ENCODE measurements at places on chromosomes 1 and 21.

DNA sequence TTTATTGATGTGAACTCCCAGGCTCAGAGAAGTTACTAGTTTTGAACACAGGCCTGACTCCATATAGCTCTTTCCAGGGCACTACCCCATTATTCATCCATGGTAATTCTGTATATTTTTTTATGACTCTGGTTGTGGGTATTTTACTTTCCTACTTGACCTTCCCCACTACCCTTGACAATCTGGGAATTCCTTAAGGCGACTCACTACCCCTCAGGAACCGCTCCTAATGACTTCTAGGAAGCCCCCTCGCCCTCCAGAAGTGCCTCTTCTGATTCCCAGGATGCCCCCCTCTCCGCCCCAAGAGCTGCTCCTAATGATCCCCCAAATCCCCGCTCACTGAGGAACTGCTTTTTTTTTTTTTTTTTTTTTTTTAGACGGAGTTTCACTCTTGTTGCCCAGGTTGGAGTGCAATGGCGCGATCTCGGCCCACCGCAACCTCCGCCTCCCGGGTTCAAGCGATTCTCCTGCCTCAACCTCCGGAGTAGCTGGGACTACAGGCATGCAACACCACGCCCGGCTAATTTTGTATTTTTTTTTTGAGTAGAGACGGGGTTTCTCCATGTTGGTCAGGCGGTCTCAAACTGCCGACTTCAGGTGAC is 972 bp upstream of the KDM4A start:
- DNase-seq, result no peak

GRCh38 chr1:245804696-245805095 is 649.9 kb downstream of the KIF26B start:
- DNase-seq, result no peak

- DNase-seq, result no peak
Observed at GRCh38 chr1:17831597-17831996, 76.5 kb downstream of the ACTL8 start.

DNA sequence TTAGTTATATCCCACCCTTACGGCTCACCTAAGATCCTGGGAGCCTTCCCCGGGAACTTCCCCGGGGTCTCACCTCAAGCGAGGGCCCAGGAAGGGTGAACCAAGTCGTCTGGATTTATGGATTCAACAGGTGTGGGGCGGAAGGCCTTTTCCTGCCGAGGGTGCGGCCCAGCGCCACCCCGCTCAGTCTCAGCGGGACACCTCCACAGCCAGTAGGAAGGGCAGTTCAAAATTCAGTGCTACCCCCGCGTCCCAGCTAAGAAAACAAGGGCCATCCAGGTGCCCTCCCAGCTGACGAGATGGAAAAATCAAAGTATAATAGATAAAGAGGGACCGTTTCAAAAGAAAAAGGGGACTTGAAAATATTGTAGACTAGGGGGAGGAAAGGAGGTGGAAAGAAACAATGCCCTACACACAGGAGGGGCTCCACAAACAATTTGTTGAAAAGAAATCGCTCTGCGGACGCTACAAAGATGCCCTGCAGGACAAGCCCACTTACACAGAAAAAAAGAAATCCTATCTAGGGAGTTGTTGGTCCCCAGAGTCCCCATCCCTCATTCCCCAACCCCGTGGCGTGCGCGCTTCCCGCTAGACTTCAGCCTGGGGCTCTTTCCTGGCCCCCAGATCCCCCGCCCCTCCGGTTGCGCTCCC is 1.3 kb downstream of the SLC2A1 start:
- DNase-seq, result no peak

GRCh38 chr1:15735304-15736037 is 587 bp upstream of the SLC25A34 start:
- DNase-seq, result no peak

Data from esophagus squamous epithelium (tissue), 5 donors.